ENCODE measurements at places on chromosomes 1 and 21. TPM values are rescaled to one million over a fixed set of nuclear protein-coding genes. Genes with fewer than 3 reads are reported as not detected.

ARHGAP29 gene
- polyA plus RNA-seq: 20.1 TPM

SLC6A9 gene
- polyA plus RNA-seq: 3.6 TPM

CLCNKA gene
- polyA plus RNA-seq: 0.03 TPM

TESK2 gene
- 1.3 TPM for polyA plus RNA-seq

NID1 gene
- polyA plus RNA-seq: 49.3 TPM

SDE2 gene
- polyA plus RNA-seq: 15.1 TPM

MX2 gene
- polyA plus RNA-seq: 0.08 TPM

IGFN1 gene
- 0.18 TPM for polyA plus RNA-seq

TRPM2 gene
- polyA plus RNA-seq: not detected

KCNK1 gene
- polyA plus RNA-seq: 10.1 TPM

PLPP3 gene
- polyA plus RNA-seq: 32.2 TPM

Data from SK-N-SH (cell line).